ENCODE measurements at places on chromosomes 1 and 21.
A peak's percentile ranks its signal among the peaks of the same experiment; 100 is the strongest.

- no peak for DNase-seq
Measured at GRCh38 chr1:2953688-2954285, 67.5 kb upstream of the ACTRT2 start.

DNA sequence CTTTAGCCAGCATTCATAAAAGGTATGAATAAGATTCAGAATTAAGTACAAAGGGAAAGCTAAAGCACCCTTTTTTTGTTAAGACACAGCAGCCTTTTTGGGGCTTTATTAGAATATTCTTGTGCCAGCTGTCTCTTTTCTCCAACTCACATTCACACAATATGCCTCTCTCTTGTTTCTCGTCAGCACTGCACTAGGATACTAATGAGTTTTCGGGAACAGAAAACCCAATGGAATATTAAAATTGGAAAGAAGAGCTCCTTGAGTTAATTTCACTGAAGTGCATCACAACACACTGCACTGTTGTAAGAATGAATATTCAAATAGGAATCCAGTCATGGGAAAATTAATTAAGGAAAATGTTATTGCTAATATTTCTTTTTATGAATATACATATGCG lies 410.4 kb upstream of the BEND5 start:
- DNase-seq = peak; percentile 17

DNA sequence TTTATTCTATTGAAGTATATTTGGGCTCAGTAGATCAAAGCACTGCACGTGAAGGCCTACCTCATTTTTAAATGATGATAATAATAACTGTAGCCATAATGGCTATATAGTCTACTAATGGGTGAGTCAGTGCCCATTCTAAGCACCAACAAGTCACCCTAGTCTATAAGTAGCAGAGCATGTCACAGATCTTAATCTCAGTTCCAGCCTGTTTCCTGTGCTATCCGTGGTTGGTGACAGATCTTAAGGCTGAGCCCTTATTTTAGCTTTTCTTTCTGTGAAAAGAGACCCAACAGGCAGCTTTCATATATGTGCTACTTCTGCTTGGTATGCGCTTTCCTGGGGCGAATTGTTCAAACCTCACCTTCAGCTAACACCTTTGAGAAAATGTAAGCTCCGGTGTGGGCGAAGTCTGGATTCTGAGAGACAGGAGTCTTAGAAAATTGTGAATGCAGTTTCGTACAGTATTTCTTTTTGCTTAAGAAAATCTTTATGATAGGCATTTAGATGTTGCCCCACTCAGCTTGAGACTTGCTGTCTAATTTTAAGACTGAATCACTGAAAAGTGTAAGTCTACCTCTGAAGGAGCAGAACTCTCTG lies 59.6 kb downstream of the FMN2 start:
- DNase-seq = no peak

DNA sequence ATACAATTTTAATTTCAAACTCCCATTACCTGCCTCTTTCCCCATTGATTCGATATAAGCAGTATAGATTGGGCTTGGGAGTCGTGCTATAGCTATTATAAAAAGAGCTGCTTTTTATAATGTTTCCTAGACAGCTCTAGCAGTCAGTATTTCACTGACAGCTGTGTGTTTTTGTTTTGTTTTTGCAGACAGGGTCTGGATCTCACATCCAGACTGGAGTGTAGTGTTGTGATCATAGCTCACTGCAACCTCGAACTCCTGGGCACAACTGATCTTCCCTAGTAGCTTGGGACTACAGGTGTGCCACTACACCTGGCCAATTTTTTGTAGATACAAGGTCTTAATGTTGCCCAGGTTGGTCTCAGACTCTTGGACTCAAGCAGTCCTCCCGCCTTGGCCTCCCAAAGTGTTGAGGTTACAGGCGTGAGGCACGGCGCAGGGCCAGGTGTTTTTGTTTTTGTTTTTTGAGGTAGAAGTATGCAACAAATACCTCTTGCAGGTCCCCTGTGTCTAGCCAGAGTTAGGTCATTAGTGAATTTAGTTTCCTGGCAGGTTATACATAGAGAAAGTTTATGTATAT lies 1.7 kb downstream of the NASP start:
- no peak for DNase-seq

DNA sequence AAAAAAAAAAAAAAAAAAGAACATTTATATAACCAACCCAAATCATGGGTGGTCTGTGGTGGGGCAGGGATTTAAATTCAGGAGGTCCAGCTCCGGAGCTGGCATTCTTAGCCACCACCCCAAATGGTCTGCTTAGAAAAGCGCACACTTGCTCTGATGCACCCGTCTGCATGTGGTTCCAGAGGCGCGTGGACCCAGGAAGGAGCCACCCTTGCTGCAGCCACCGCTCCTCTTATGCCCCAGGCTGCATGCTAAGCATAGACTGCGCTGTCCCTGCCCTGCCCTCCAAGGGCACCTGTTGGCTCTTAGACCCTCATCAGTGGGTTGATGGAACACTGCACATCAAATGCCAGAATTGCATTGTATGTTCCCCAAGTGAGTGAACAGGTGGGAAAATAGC lies 41.4 kb downstream of the ATP5PO start:
- no peak for DNase-seq

DNA sequence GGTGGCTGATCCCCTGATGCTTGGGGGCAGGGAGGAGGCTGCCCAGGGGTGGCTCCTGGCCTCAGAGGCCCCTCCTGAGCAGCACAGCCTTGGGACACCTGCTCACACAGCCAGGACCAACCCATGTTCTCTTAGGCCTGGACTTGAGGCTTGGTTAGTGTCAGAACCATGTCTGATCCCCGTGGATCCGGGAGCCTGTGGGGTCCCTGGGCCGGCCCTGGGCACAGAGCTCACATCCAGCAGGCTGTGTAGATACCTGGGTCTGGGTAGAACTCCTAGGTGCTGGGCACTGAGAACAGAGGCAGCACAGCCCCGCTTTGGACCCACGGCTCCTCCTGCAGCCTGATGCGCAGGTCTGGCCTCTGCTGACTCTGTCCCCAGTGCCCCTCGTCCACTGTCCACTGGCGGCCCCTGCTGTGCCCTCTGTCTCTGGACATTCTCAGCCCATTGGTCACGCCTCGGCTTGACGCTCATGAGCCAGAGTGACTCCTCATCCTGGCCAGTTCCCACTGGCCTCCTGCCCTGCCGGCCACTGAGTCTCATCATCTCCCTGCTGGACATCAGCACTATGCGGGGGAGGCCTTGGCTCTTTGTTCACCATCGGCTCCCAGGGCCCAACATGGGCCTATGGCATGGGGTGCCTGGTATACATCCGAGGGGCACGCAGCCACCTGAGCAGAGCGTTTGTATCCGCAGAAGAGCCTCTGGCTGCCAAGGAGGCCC lies 70.2 kb downstream of the TRIM11 start:
- peak; percentile 56 for DNase-seq

DNA sequence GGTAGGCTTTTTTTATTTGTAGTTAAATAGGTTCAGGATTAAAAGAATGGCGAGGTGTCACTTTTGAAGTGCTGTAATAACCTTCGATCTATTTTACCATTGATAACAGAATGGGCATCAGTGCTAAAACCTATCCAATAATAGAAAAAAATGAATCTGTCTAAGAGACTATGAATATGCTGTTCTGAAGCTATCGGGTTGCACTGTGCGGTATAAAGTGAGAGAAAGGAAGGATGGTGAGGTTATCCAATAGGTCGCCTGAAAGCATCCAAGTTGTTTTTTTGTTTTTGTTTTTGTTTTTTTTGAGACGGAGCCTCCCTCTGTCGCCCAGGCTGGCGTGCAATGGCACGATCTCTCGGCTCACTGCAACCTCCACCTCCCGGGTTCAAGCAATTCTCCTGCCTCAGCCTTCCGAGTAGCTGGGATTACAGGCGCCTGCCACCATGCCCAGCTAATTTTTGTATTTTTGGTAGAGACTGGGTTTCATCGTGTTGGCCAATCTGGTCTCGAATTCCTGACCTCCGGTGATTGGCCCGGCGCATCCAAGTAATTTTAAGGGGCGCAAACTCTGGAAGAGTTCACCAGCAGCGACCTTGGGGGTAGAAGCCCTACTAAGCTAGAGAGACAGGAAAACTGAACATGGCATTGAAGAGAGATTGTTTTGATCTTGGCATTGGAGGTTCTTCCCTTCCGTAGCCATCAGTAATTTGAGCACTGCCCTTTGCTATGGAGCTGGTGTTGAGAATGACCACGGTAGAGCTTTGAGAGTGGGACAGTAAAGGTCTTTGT lies 8.7 kb upstream of the MDM4 start:
- peak; percentile 87 for DNase-seq

- no peak for DNase-seq
Measured at GRCh38 chr1:55927702-55928290, 651.6 kb downstream of the PLPP3 start.

DNA sequence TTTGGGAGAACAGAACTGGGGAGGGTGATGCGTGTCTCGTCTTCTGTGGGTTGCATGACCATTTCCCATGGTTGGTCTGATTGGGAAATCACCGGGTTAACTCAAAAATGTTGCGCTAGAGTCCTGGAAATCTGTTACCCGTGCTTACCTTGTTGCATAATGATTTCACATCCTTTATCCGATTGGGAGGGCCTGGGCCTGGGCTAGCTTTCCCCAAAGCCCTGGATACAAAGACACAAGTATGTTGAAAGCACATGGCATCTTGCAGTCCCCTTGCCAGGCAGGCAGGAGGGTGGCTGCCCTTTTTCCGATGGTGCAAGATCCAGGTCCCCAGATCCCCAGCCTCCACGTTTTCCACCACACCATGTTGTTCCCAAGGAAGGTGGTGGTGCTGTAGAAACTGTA lies 582 bp downstream of the TRPM2 start:
- peak; percentile 24 for DNase-seq

DNA sequence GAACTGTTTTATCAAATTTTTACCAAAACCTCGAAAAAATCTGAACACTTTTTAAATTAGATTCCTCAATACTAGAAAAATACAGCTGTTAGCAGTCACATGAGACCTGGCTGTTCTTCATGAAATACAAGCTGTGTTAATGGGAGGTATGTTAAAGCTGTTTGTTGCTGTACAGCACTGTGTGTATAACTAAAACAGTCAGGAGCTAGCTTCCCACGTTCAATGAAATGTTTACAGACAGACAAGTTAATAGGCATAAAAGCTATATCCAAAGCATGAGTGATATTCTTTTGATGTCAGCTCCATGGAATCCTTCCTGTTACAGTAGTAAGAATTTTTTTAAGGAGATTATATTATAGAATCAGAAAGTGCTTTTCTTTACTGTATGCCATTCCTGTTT lies 223.2 kb upstream of the FOXD3 start:
- DNase-seq = no peak

GRCh38 chr1:43156026-43156425 lies 16.1 kb downstream of the EBNA1BP2 start:
- DNase-seq = no peak

GRCh38 chr1:16351456-16351993 lies 755 bp downstream of the FBXO42 start:
- peak; percentile 49 for DNase-seq
